ENCODE measurements at places on chromosomes 3 and 15. TPM values are rescaled to one million over a fixed set of nuclear protein-coding genes. Genes with fewer than 3 reads are reported as not detected.

NISCH gene
- 52.7 TPM for total RNA-seq

CHRM5 gene
- total RNA-seq: not detected

MAP6D1 gene
- 2.0 TPM for total RNA-seq

SRGAP3 gene
- total RNA-seq: 10.4 TPM

LRRC49 gene
- 8.8 TPM for total RNA-seq

SCAANT1 gene
- not detected for total RNA-seq

SEMA3G gene
- 180 TPM for total RNA-seq

SERINC4 gene
- total RNA-seq: not detected

MOBP gene
- total RNA-seq: not detected

CD86 gene
- 11.2 TPM for total RNA-seq

ADAMTS9 gene
- total RNA-seq: 118 TPM

ECE2 gene
- total RNA-seq: not detected

AHSG gene
- total RNA-seq: not detected

CXCR6 gene
- 2.4 TPM for total RNA-seq

All from subcutaneous adipose tissue (tissue), 4 donors.